ENCODE measurements at places on chromosomes 13 and 19. TPM values are rescaled to one million over a fixed set of nuclear protein-coding genes. Genes with fewer than 3 reads are reported as not detected.

DNA sequence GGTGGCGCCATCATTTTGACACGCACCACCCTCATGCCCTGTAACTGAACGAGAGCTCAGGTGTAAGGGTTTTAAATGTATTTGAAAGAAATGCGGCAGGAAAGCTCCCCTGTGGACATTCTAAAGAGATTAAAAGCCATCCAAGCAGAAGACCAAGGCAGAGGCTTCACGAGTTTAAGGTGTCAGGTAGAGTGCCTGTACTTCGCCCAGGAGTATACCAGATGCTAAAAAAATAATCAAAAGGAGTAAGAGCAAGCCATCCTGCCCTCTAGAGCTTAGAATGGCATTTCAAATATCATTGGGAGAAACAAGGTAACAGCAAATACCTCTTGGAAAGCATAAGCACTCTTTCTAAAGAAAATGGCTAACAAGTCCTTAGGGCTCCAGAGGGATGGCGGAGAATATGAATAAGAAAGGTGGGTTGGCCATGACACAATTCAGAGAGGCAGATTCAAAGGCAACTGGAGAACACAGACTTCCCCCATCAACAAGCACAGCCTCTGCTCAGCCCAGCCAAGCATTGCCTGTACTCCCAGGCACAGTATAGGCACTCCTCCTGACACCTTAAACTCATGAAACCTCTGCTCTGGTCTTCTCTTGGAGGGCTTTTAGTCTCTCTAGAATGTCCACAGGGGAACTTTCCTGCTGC lies 447.6 kb downstream of the SUCLA2 start:
- DNase-seq: no peak

- no peak for DNase-seq
Observed at GRCh38 chr19:17441241-17442021, 7.0 kb downstream of the TMEM221 start.

- no peak for DNase-seq
Observed at GRCh38 chr13:20077086-20077485, 83.8 kb downstream of the GJA3 start.

GRCh38 chr13:93227280-93227877 lies 772 bp downstream of the GPC6 start:
- peak; percentile 74 for DNase-seq

DNA sequence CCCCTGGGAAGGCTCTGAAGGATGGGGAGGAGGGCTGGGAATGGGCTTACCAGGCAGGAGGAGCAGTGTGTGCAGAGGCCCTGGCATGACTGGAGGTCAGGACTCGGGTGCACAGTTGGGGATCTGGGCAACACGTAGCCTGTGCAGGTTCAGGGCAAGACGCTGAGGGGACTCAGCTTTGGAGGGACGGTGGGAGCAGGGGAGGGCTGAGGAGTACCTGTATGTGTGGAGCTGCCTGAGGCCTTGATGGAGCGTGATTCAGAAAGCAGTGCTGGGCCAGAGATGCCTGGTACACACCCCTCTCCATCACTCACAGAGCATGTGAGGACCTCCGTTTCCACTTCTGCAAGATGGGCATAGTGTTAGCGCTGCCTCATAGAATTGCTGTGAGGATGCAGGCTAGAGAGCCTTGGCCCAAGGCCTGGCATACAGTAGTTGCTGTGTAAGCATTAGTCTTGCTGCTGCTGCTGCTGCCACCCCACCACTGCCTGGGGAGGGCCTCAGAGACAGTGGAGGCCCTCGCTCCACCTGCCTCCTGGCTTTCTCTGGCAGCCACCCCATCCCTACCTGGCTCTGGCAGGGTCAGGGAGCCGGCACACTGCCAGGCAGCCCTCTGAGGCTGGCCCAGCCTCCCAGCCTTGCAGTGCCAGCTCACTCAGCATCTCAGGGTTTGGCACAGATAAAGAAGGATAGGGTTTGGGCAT lies 2.4 kb downstream of the PAK4 start:
- DNase-seq: no peak

GRCh38 chr19:19823916-19824315 lies 2.4 kb upstream of the ZNF506 start:
- no peak for DNase-seq

GRCh38 chr13:50511877-50512341 lies 331.6 kb downstream of the DLEU7 start:
- no peak for DNase-seq

DNA sequence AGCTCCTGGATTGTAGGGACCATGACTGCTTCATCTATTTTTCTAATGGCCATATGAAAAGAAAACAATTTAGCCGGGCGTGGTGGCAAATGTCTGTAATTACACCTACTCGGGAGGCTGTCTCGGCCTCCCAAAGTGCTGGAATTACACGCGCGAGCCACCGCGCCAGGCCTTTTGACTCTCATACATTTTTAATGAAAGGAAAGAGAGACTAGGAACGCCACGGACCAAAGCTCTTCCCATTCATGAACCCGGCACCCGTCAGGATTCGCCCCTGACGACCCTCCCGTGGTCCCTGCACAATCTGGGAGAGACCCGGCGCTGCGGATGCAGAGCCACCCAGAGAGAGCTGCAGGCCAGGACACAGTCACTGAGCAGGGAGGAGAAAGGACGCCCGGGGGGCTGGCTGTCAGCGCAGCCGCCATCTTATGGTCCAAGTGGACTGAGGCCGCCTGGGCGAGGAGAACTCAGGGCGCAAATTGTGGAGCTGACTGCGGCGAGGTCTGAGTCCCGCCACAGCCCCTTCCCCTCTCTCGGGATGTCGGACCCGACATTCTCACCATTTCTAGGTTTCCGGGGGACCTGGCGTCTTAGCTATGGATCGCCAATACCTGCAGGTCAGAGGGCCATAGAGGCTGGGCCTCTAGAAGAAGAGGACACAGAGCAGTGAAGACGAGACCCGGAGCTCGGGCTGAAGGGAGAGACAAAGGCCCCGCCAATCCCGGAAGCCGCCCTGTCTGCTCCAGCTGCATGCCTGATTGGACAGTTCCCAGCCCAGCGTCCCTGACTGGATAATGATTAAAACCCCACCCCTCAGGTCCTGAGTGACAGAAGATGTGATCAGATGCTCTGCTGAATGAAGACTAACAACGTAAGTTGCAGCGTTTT lies at the start of gene ZNF681:
ZNF681 (minus strand) TSS at position 705 of the 888 bp plus-strand sequence; CDS start at position 563, 142 bp downstream.
- DNase-seq: peak; percentile 74

The CPB2 gene
- 1.8 TPM for polyA plus RNA-seq

The ZNF540 gene
- 2.9 TPM for polyA plus RNA-seq

The C19orf85 gene
- not detected for polyA plus RNA-seq

All from left renal cortex interstitium (tissue), 4 donors.